Thyroid gland (tissue), 4 donors: ENCODE measurements at places on chromosomes 13 and 19. TPM values are rescaled to one million over a fixed set of nuclear protein-coding genes. Genes with fewer than 3 reads are reported as not detected.

DNA sequence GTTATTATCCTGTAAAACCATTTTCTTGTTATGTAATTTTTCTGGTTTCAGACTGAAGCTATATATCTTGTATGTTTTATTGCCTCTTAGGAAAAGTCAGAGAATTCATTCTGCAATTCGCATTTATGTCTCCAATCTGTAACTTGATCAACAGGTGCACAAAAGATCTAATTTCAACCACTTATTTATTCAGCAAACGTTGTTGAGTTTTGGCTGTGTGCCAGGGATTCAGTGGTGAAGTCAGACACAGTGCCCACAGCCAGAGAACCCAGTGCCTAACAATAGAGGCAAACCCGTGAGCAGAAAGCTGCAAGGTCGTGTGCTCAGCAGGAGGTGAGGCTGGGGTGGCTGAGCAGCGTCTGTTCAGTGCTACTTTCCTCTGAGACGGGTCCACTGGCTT is 119.5 kb upstream of the MCF2L start:
- H3K4me1 ChIP-seq = peaks cover 14% of the 10 kb centered on the region
- H3K36me3 ChIP-seq = peaks cover 6% of the 10 kb centered on the region

Gene SIGLEC7
- total RNA-seq = 1.0 TPM

Gene SELENOV
- total RNA-seq = 2.5 TPM

GRCh38 chr13:90154311-90154960 is 1193.1 kb upstream of the MIR17HG start:
- H3K4me3 ChIP-seq = no peak overlapping the region
- no peak overlapping the region for H3K27ac ChIP-seq
- H3K36me3 ChIP-seq = no peaks in the 10 kb centered on the region
- no peak for DNase-seq
- H3K27me3 ChIP-seq = no peaks in the 10 kb centered on the region

- no peaks in the 10 kb centered on the region for H3K27me3 ChIP-seq
- H3K4me3 ChIP-seq = no peak overlapping the region
- no peak for DNase-seq
- H3K4me1 ChIP-seq = no peaks in the 10 kb centered on the region
- H3K27ac ChIP-seq = no peak overlapping the region
These were observed 184.0 kb downstream of the SLC7A1 start for GRCh38 chr13:29411481-29411880.

- H3K27ac ChIP-seq = no peak overlapping the region
- H3K27me3 ChIP-seq = no peaks in the 10 kb centered on the region
- no peak for DNase-seq
- no peaks in the 10 kb centered on the region for H3K4me1 ChIP-seq
- H3K4me3 ChIP-seq = no peak overlapping the region
These were observed 554.1 kb upstream of the KLHL1 start for GRCh38 chr13:70662231-70662940.
